ENCODE measurements at places on chromosomes 2 and 18. TPM values are rescaled to one million over a fixed set of nuclear protein-coding genes. Genes with fewer than 3 reads are reported as not detected.

The CLASP1 gene
- 52.7 TPM for total RNA-seq

The CAVIN2 gene
- not detected for total RNA-seq

GRCh38 chr2:52034706-52035105 lies 1002.8 kb upstream of the NRXN1 start:
- no peak for DNase-seq
- no peaks in the 10 kb centered on the region for H3K27me3 ChIP-seq
- H3K4me1 ChIP-seq: no peaks in the 10 kb centered on the region
- no peaks in the 10 kb centered on the region for H3K36me3 ChIP-seq
- no peak overlapping the region for H3K4me3 ChIP-seq

DNA sequence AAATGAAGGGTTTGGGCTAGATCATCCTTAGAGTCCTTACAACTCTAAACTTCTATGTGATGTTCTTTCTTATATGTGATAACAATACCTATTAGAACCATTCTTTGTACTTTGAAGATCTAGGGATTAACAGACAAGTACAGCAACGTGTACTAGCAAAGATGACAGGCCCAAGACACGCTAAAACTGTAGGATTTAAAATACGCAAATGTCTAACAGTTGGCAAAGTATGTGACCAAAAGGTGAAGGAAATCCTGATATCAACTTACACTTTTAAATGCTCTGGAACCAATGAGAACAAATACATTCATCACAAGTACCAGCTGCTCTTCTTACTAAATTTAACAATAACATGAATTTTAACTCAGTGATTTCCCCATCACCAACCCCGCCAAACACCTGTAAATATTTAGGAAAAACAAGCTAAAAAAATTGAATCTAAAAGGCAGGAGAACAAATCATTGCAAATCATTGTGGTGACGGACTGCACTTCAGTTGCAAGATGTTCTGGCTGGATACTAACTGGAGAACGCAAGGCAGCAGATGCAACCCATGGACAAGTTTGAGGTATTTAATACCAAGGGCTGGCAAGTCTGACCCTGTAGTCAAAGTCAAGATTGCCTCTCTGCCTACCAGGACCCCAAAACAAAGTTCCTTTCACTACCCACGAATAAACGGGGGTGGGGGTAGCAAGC lies 1.4 kb downstream of the ANKRD44 start:
- H3K36me3 ChIP-seq: peaks cover 41% of the 10 kb centered on the region
- no peak for DNase-seq
- no peaks in the 10 kb centered on the region for H3K27me3 ChIP-seq
- peak overlapping the region; percentile 89 for H3K4me3 ChIP-seq

- peaks cover 7% of the 10 kb centered on the region for H3K4me1 ChIP-seq
- H3K4me3 ChIP-seq: no peak overlapping the region
- H3K27me3 ChIP-seq: no peaks in the 10 kb centered on the region
Observed at GRCh38 chr2:98416383-98417159, 28.1 kb upstream of the INPP4A start.

GRCh38 chr2:154832711-154833110 lies 134.2 kb downstream of the KCNJ3 start:
- H3K27ac ChIP-seq: no peak overlapping the region
- no peaks in the 10 kb centered on the region for H3K4me1 ChIP-seq

DNA sequence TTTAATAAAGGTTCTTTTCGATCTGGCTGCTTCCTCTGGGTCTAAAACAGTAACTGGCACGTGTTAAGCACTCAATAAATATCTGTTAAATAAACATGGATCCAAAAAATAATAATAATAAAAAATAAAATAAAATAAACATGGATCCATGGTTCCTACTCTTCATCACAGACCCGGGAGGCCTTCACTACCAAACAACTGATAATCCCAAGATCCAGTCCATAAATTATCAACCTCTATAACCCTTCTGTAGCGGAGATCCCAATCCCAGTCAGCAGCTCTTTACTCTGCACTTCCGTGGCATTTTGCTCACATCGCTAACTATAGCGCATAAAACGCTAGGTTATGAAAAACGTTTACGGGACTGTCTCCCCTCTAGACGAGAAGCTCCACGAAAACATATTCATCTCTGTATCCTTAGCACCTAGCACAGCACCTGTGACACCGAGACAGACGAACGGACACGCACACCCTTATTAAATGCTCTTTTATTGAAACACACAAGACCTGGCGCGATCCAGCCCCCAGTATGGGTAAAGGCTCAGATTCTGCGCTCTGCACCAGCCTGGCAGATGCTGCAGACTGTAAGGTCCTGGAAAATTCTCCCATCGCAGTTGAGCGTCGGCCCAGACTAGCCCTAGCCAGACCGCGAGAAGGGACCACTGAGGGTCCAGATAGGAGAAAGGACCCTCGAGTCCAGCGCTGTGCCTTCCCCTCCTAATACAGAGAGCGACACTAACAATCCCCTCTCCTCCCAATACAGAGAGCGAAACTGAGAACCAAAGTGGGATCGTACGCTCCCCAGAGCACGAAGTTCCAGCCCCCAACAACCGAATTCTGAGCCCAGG lies 770 bp downstream of the NBAS start:
- H3K27me3 ChIP-seq: no peaks in the 10 kb centered on the region
- peak overlapping the region; percentile 97 for H3K4me3 ChIP-seq
- peaks cover 36% of the 10 kb centered on the region for H3K4me1 ChIP-seq
- peak; percentile 24 for DNase-seq

GRCh38 chr18:10197097-10197496 lies 257.3 kb upstream of the APCDD1 start:
- no peak overlapping the region for H3K4me3 ChIP-seq
- no peak overlapping the region for H3K27ac ChIP-seq
- no peaks in the 10 kb centered on the region for H3K4me1 ChIP-seq
- no peaks in the 10 kb centered on the region for H3K36me3 ChIP-seq

DNA sequence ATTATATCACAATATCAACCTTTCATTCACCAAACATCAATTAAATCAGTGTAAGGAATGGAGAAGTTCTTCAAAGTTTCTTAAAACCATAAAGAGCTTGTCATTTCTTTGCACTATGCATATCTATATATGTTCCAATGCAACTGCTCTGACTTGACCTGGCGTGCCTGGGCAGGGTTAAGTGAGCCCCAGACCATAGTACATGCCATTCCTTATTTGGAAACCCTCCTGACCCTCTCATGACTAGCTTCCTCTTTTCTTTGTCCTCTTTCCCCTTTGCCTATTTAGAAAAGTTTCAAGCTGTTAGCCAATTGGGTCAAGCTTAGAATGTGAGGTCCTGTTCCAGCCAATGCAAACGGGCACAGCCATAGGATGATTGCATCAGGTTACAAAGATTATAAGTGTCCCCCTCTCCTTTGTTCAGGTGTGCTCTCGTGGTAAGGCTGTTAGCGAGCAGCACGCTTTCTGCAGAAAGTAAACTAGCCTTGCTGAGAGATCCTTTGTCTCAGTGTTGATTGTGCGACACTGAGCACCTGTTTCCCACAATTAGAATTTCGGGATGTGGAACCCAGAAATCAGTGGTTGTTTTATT lies 78.2 kb upstream of the UXS1 start:
- no peak overlapping the region for H3K27ac ChIP-seq
- H3K4me3 ChIP-seq: no peak overlapping the region
- H3K4me1 ChIP-seq: peaks cover 38% of the 10 kb centered on the region
- DNase-seq: no peak

- no peak overlapping the region for H3K4me3 ChIP-seq
- no peaks in the 10 kb centered on the region for H3K27me3 ChIP-seq
- H3K36me3 ChIP-seq: no peaks in the 10 kb centered on the region
- DNase-seq: no peak
Observed at GRCh38 chr2:78775291-78775690, 250.2 kb upstream of the REG3G start.

GRCh38 chr2:134207589-134208209 lies 46.2 kb upstream of the MGAT5 start:
- H3K27me3 ChIP-seq: no peaks in the 10 kb centered on the region
- peaks cover under 1% of the 10 kb centered on the region for H3K36me3 ChIP-seq
- DNase-seq: peak; percentile 62
- peaks cover 14% of the 10 kb centered on the region for H3K4me1 ChIP-seq
- peak overlapping the region; percentile 7 for H3K27ac ChIP-seq

DNA sequence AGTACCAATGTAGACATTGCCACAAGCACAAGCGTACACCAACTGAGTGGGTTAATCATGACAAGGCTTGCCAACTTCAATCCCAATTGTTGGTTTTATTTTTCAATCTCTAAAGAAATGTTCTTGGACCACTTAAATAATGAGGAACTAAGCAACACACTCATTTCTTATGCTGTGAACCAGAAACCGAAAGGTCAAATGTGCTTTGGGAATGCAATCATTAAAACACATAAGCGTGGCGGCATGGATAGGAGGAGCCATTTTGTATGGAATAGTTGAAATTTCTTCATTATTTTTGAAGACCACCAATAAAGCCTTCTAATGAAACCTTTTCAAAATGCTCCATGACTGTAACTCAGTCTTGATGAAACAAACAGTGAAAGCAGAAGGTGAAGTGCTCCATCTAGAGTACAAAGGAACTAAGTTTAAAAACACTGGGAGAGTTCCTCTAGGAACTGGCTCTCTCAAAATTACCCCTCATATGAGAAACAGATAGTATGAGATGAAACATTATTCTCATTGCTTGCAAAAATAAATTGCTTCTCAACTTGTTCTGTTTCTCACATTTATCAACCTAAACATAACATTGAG lies 113.2 kb upstream of the CHST9 start:
- no peak overlapping the region for H3K27ac ChIP-seq
- DNase-seq: no peak
- no peaks in the 10 kb centered on the region for H3K36me3 ChIP-seq
- no peaks in the 10 kb centered on the region for H3K4me1 ChIP-seq
- H3K27me3 ChIP-seq: no peaks in the 10 kb centered on the region

GRCh38 chr2:199471443-199472057 lies 13.8 kb upstream of the SATB2 start:
- H3K27ac ChIP-seq: no peak overlapping the region
- H3K36me3 ChIP-seq: no peaks in the 10 kb centered on the region
- no peak for DNase-seq
